ENCODE measurements at places on chromosomes 5 and 9.

DNA sequence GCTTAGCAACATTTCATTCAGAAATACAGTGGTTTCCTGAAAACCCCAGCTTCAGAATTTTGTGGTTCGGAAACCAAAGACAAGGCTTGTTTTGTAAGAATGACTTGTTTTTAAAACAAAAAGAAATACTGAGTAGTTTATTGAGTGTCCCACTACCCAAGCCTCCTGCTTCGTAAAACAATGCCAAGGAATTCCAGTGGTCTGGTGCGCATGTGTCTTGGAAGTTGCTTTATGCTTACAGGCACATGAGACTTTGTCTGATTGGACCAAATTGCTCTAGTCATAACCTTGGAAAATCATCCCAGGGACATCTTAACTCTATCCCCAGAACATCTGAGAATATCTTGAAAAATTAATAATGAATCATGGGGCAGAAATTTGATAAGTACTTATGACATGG is 77.1 kb upstream of the FST start:
- DNase-seq: peak; percentile 10

DNA sequence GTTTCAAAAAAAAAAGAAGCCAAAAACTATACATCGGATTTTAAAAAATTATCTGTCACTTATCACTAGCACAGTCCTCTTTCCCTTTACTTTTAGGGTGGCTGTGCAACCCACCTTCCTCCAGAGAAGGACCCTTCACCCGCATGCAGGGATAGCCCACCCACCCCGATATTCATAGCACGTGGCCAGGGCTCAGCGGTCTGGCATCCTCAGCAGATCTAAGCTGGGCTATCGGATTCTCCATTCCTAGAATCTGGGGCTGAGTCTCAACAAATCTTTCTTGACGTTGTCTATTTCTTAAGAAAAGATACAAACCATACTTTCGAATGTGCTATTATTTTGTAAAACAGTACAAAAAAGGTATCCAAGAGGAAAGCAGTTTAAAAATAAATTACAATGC is 70.9 kb downstream of the MYO10 start:
- no peak for DNase-seq

DNA sequence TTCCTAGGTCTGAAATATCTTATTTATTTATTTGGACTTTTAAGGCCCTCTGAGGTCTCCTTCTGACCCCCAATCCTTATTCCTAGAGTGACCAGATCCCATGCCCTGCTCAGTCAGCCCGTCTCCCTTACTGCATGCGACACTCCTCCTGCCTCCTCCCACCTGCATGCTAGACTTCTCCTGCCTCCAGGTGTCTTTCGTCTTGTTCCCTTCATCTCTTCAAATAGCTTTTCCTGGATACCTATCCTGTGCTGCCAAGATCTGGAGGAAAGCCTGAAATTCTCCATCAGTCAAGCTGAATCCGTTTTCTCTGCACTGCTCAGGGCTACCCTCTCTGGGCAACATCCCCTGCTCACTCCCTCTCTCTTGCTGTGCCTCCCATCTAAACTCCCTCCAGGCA is 81.0 kb downstream of the PRDM6 start:
- no peak for DNase-seq

GRCh38 chr5:14587150-14587549 is 5.6 kb downstream of the OTULINL start:
- DNase-seq: no peak

DNA sequence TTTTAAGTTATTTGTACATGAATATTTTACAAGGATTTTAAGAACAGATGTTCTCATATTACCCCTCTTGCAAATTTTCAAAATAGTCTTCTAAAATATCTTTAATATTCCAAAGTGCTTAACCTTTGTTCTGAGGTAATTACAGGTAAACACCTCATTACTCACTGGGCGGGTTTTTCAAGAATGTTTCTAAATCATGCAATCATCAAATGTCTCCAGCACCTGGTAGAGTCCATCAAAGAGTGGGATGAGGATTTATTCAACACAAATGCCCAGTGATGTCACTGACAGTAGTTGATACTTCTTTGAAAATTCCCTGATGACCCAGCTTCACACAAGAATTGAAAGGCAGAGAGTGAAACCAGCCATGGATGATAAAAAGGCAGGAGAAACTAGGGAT is 114.4 kb downstream of the SEC61B start:
- no peak for DNase-seq

DNA sequence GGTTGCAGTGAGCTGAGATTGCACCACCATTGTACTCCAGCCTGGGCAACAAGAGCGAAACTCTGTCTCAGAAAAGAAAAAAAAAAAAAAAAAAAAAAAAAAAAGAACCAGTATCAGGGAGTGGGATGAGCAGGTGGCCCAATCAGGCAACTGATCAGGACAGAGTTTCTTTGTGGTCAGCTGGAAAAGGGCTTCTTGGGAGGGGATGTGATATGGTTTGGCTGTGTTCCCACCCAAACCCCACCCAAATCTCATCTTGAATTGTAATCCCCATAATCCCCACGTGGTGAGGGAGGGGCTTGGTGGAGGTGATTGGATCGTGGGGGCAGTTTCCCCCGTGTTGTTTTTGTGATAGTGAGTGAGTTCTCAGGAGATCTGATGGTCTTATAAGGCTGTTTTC is 4.7 kb upstream of the GCNT1 start:
- no peak for DNase-seq

DNA sequence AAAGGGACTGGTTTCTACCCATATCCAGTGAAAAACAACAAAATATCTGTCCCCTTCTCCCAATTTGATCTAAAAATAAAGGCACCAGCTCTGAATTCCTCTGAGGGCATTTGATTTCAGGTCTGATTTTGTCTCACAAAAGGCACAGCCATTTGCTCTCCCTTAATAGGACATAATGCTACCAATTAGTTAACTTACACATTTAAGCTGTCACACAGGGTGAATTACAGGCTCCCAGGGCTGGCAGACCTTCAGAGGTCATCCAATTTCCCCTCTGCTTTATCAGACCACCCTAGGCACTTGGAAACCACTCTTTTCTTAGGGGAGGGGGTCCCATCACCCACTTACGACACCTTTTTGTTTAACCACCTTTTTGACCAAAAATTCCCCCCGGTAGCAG is 319.9 kb downstream of the SPOCK1 start:
- no peak for DNase-seq

GRCh38 chr5:3996707-3997336 is 401.2 kb downstream of the IRX1 start:
- no peak for DNase-seq

GRCh38 chr5:76696251-76696650 is 19.7 kb upstream of the F2R start:
- no peak for DNase-seq

GRCh38 chr9:126411225-126411947 is 84.8 kb downstream of the MVB12B start:
- no peak for DNase-seq

- peak; percentile 56 for DNase-seq
These were observed 73.6 kb upstream of the ZNF622 start for GRCh38 chr5:16539169-16539666.

DNA sequence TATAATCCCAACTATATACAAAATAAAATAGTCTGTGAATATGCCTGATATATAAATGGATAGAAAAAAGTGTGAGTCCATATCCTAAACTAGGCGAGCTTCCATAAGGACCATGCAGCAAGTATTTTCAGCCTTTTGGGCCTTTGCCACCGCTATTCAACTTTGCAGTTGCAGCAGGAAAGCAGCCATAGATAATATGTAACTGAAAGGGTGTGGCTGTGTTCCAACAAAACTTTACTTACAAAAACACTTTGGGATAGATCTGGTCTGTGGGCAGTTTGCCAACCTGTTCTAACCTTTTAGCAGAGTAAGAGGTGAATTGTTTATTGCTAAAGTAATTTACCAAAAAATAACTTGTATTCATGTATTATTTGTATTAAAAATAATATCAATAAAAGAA is 127.8 kb upstream of the GPR151 start:
- DNase-seq: no peak

- DNase-seq: peak; percentile 83
These were observed 71.5 kb downstream of the GADD45G start for GRCh38 chr9:89676281-89676680.

DNA sequence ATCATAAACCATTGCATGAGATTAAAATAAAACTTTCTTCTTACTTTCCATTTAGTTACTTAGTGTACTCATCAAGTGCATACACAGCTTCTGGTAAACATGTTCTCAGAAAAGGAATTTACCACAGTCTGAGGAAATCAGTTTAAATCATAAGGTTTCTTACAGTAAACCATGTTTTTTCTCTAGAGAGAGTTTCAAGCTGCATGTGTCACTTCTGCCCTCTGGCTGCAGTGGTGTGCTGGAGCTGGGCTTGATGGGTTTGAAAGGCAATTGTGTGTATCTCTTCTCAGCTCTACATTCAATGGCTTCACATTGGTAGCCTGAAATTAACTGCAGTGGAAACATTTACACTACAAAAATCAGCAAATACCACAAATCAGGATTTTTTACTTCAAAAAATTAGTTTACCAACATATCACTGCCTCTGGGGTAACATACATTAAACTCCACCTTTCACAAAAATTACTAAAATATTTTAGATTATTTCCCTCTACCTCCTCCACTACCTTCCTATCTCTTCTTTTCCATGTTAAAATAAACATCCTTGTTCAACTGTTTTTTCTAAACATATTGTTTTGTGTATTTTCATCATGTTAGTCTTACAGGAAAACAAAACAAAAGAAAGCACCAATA is 414.3 kb downstream of the ANXA1 start:
- peak; percentile 6 for DNase-seq

DNA sequence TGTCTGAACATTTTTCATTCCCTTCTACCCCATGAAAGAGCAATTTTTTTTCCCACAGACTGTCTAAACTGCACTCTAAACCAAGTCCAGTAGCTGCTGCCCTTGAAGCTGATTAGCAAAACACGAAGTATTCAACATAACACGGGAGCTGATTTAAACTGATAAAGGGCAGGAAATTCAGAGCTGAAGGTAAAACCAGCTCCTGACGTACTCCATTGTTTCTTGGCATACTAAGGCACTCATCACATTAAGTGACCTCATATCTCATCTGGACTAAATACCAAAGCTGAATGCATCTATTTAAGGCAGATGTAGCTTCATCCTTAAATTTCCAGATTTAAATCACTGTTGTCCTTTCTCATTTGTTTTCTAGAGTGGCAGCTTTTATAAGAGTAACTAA is 12.0 kb downstream of the GDF9 start:
- DNase-seq: no peak

DNA sequence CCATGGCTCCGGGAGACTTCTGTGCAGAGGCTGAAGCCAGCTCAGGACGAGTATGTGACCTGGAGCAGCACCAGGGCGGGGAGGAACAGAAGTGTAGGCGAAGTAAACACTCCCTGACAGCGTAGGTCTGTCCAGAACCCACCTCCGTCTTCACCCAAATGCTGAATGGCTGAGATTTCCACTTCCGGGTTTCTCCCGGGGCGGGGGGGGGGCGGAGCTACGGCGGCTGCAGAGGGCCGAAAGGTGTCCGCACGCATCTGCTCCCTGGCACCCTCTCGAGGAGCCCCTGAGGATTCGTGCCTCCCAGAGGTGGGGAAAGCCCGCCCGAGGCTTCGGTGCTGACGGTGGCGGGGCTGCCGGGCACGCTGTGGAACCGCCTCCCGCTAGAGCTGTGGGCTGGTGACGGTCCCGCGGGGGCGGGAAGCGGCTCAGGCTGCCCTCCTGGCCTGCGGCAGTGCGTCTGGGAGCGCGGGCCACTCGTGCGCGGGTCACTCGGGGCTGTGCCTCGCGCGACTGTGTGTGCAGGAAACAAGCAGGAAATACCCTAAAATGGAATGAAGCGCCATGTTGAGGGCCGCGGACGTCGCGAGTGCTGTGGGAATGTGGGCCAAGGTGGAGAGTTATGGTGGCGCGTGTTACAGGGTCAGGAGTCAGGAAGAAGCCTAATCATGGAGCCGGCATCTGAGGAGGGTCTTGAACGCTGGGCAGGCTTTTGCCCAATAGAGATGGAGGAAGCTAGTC is 1425.4 kb downstream of the FOXD4L5 start:
- DNase-seq: peak; percentile 0

DNA sequence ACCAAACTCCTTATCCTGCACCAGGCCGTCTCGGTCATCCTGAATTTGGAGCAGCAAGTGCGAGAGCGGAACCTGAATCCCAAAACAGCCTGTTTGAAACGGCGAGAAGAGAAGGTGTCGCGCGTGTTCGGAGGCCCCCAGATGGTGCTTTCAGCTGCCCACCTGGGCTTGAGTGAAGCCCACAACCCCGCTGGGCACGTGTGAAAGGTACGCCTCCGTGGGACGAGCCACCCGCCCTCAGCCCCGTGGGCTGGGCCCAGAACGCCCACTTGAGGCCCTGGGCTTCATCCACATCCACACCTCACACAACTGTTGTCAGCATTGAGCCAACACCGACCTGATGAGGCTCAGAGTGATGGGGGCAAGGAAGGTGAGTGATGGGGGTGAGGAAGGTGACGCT is 72.8 kb downstream of the INSL6 start:
- no peak for DNase-seq

DNA sequence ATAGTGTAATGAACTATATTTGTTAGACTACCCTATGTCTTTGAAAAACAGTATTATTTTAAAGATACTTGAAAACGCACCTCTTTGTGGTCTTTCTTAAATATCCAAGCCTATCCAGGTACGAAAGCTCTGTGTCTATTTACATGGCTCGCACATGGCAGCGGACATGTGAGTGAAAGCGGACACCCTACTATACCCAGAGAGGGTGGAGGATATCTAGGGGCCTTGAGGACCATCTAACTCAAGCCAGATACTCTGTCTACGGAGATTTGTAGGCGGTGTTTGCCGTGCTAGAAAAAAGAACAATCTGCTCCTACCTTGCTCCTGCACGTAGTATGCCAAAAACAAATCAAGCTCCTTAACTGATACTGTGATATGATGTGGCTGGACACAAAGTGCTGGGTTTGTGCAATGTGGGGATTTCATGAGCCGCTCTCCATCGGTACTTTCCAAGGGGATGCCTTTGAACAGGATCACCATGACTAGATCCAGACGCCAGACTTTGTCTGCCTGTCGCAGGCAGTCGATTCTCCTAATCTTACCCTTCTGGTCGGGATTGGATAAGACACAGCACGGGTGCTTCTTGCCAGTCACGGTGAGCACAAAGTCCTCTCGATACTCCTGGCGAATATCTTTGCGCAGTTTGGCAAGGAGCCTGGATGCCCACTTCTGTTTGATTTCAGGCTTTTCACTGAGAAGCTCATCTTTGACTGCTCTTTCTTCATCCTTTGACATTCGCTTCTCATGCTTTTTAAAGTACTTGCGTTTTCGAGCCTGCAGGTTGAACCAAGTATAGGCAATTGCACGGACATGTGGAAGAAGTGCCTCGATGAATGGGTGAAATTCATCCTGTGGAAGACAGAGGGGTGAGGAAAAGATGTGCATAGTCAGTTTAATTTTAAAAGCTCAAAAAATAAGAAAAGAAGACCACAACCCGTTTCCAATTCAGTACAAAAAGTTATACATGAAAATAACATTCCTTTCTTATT is 7.0 kb downstream of the NFIB start:
- no peak for DNase-seq

DNA sequence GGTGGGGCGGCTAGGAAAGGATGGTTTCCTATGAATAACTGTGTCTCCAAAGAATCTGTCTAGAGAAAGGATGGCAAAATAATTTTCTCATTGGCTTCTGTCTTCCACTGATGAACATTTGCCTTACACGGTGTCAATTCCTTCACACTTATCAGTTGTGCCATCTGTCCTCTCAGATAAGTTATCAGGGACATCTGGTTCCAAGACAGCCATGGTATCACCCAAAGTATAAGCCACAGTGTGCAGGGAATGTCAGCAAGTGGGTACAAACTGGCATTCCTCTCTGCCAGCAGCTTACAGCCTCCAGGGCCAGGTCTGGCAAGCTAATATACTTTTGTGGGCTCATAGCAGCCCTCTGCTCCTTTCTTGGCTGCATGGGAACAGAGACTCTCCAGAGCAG is 1092.0 kb downstream of the EFNA5 start:
- no peak for DNase-seq

- peak; percentile 44 for DNase-seq
These were observed 108.2 kb downstream of the UBE2R2 start for GRCh38 chr9:33924978-33925797.
